ENCODE measurements at places on chromosomes 3 and 15.

DNA sequence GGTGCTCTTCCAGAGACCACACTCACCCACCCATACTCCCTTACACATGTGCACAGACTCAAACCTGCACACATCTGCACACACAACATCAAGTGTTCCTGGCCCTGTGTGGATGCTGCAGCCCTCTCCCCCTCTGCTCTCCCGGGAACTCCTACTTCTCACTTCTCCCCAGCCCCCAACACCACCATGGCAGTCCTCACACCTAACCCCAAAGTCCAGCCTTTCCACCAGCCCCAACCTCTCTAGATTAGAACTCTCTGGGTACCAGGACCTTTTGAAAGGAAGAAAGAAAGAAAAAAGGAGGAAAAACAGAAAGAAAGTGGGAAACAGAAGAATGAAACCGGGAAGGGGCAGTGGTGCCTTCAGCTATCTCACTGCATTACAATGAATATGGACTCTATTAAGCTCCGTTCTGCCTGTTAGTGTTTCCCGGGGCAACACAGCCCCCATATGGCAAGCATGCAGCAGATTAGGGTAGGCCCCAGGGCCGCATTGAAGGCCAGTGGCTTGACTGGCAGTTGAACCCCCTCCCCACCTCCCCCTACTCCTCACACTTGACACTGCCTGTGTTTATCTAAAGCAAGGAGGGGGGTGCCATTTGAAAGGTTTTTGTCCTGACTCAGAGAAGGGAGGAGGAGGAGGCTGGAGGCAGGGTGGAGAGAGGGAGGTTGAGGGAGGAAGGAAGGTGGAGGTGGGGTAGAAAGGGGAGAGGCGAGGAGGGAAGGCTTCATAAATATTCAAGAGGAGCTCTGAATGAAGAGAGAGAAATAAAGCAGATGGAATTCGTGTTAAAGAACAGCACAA is 30.1 kb downstream of the BOC start:
- no peak for DNase-seq

- peak; percentile 76 for DNase-seq
Measured at GRCh38 chr3:33717866-33718594, at the start of gene CLASP2. CLASP2 (minus strand) TSS chr3:33718254; CDS start chr3:33718002, 252 bp downstream.

DNA sequence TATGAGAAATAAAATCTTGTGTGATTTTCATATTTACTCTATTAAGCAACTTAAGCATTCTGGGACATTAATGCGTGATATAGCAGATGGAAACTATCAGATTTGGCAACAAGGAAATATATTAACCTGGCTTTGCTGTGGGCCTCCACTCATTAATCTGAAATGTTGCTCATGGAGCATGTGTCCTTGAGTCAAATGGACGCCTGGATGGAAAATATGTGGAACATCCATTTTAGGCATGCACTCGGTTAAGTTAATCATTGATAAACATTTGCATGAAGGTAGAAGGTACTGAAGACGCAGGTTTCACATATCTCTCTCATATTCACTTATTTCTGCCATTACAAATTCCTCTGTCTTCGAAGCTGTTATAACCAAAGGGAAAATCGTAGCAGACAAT is 246.1 kb downstream of the NR2F2 start:
- no peak for DNase-seq

GRCh38 chr3:47433796-47434195 is 41.9 kb downstream of the SCAP start:
- no peak for DNase-seq

DNA sequence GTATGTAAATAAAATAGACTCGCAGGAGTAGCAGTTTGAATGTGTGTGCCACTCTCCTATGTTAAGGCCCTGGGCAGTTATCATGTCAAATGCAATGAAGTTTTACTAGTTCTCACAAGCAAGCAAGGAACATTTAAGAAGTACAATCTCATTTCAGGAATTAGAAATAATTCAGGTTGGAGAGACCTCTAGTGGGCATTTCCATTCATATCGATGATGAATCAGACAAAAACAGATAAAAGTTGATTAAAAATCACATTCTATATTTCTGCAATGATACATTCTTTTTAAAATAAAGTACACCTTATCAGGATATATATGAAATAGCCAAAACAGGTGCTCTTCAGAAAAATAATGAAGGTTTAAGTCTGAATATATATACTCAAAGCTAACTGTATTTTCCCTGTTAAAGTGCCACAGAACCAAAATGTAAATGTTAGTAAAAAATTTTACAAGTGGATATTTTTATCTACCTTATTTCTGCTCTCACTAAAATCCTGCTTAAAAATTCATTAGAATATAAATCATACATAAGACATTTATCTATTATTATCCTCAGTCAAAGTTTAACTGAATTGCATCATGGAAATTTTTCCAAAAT is 492.4 kb upstream of the FRG2C start:
- no peak for DNase-seq

- no peak for DNase-seq
Measured at GRCh38 chr3:142224482-142225072, 808 bp downstream of the GK5 start.

- no peak for DNase-seq
Measured at GRCh38 chr3:49610666-49611280, 56.5 kb downstream of the BSN start.

DNA sequence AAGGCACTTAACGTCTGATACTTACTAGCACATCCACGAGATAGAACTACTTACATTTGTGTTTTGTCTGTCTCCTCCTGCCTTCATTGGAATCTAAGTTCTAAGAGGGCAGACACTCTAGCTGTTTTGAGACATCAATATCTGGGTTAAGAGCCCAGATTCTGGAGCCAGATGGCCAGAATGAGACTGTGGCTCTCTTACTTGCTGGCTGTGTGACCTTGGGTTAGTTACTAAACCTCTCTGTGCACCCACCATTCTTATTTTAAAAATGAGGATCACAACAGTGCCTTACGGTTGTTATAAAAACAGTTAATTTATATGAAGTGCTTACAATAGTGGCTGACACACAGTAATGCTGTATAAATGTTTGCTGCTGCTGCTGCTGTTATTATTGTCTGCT is 7.7 kb downstream of the STARD5 start:
- no peak for DNase-seq

GRCh38 chr3:30578986-30579579 is 27.3 kb upstream of the TGFBR2 start:
- DNase-seq: no peak

All from activated T-helper 1 cell treated with anti-CD3 and anti-CD28 coated beads, Interleukin-2, amount 50 U/mL, for 16 hours (primary cell).